Stimulated activated CD8-positive, alpha-beta memory T cell treated with anti-CD3 and anti-CD28 coated beads, Interleukin-15, amount 100 ng/mL, for 24 hours (primary cell): ENCODE measurements at places on chromosomes 2 and 18.

- no peak for DNase-seq
Measured at GRCh38 chr2:213722565-213722964, 438.3 kb downstream of the SPAG16 start.

DNA sequence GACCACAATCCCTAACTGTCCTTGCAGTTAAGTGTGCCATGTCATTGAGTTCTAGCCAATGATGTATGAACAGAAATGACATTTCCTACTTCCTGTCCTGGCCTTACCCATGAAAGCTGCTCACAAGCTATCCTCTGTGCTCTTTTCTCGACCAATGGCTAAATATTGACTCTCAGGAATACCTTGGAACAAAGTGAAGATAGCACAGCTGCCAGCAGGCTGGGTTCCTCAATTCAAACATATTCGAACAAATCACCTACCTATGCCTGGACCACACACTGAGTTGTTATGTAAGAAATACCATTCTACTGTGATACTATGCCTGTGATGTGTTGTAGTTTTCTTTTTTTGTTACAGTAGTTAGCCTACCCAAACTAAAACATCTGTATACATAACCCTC is 65.1 kb downstream of the GAREM1 start:
- DNase-seq: no peak

DNA sequence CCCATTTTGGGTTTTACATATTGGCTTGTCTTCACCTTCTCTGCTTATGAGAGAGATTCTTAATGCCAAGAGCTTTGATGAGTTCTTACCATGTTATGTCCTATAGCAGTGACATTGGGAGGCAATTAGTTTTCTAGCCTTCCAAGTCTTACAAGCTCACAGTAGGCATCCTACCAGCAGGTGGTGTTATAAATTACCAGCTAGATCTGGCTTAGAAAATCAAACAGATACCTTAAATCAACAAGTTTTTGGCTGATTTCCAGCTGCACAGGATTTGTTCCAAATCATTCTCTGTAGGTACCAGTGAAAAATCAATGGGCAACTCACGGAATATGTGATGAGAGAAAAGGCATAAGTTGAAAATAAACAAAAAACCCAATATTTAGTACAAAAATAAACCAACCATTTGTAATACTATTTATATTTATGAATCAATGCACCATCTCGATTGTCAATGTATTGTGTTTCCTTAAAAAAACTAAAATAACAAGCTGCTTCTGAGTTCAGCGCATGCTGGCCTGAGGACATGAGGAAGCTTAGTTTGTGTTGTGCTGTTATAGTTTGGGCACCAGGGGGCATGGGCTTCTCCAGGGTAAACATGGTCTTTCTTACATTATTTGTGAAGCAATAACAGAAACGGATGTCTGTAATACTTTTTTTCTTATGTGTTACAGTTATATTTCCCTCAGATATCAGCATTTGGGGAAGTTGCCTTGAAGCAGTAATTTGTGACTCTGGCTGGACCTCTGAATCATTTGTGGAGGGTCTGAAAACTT is 34.1 kb upstream of the NXPH2 start:
- DNase-seq: no peak

- DNase-seq: no peak
Measured at GRCh38 chr2:43469713-43470112, 126.1 kb downstream of the THADA start.

GRCh38 chr18:56933472-56933871 is 213.4 kb upstream of the BOD1L2 start:
- no peak for DNase-seq

- DNase-seq: no peak
Measured at GRCh38 chr2:236848501-236848900, 237.2 kb upstream of the COPS8 start.

- no peak for DNase-seq
Measured at GRCh38 chr2:36792951-36793350, 96.4 kb downstream of the VIT start.

GRCh38 chr18:31581498-31582197 is 10.0 kb upstream of the TTR start:
- DNase-seq: no peak

DNA sequence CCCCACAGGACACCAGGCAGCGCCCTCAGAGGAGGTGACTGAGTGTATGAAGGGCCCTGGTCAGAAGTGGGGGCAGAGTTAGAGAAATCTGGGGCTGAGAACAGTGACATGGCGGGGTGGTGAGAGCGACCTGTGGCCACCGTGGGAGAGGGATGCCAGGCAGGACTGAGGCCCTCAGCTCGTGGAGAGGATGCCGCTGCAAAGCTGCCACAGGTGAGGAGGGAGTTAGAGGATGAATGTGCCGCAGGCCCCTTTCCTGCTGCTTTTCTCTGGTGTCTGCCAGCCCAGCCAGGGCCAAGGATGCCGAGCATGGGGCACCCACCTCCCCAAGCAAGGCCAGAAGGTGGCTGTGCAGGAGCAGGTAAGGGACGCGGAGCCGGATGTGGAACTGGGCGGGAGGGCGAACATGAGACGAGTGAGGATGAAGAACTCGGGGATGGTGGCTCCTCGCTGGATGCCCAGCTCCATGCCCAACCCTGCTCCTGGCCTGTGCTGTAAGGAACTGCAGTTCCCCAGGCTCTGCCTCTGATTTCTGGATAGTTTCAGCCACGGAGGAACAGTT is 269.2 kb upstream of the HDAC4 start:
- DNase-seq: no peak

DNA sequence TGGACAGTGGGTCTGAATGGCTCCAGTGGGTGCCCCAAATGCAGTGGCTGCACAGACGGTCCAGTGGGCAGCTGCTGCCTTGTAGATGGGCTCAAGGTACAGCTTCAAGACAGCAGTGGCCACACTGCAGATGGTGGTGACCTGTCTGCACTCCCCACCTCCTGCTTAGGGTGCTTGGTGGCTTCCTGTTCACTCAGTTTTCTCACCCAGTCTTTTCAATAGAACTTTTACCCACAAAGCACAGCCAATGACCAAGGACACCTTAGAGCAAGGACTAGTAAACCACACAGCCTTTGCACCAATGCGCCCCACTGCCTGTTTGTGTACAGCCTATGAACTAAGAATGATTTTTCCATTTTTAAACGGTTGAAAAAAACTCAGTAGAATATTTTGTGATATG is 34.9 kb downstream of the MEX3C start:
- no peak for DNase-seq

GRCh38 chr2:191500884-191501560 is 176.9 kb upstream of the NABP1 start:
- no peak for DNase-seq

GRCh38 chr2:44772131-44772530 is 169.4 kb upstream of the SIX3 start:
- DNase-seq: no peak
